Activated naive CD8-positive, alpha-beta T cell treated with anti-CD3 and anti-CD28 coated beads, Interleukin-2, amount 10 ng/mL, durations not matched to agents 7 days and 5 days (primary cell): ENCODE measurements at places on chromosomes 6 and 20. TPM values are rescaled to one million over a fixed set of nuclear protein-coding genes. Genes with fewer than 3 reads are reported as not detected.

The PBOV1 gene
- not detected for total RNA-seq

The MOCS1 gene
- 0.37 TPM for total RNA-seq

DNA sequence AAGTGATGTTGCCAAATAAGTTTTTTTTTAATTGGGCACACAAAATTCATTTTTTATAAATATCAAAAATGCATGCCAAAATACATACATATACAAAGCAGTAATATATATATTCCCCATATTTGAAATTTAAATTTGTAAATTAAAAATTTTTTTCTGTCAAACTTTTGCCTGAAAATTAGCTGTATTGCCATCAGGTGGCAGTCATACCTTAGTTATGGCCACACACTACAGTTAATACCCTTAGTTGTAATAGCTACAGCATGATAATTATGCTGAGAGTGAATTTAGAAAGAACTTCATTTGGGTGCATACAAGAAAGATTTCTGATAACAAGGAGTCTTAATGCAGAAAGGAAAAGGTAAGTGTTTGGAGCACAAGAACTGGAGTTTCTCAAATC is 46.2 kb upstream of the SDHAF4 start:
- no peak for DNase-seq

DNA sequence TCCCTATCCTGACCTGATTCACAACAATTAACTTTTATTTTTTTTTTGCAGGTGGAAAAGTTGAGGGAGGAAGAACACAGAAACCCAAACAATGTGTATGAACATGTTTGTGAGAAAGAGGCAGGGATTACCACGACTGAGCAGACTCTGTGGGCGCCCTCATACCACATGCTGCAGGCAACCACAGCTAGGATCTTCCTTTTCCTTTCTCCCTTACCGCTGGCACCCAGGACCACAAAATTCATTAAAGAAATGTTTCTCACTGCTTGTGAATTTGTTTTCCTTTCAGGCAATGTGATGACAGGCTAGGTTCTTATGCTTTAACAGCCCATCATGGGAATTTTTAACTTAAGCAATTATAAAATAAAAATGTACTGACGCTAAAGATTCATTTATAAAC is 287.1 kb downstream of the GMDS start:
- DNase-seq = no peak

- DNase-seq = no peak
Observed at GRCh38 chr20:63220696-63221399, 4.9 kb upstream of the YTHDF1 start.

DNA sequence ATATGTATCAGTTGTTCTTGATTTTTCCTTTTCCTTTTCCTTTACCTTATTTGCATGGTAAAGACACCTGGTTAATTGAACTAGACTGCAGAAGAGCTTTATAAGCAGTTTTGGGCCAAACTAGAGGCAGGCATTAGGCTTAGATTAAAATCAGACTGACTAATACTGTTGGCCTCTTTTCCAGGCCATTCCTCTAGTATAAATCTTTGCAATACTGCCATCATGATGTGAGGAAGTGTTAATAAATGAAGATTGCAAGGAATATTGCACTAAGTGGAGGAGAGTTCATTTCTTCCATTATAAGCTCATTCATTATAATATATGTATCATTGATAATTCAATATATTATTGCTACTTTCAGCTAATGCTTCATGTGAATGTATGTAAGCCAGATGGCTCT is 163.8 kb downstream of the MMUT start:
- DNase-seq = no peak

GRCh38 chr6:67887747-67888545 is 747.1 kb upstream of the ADGRB3 start:
- DNase-seq = no peak

DNA sequence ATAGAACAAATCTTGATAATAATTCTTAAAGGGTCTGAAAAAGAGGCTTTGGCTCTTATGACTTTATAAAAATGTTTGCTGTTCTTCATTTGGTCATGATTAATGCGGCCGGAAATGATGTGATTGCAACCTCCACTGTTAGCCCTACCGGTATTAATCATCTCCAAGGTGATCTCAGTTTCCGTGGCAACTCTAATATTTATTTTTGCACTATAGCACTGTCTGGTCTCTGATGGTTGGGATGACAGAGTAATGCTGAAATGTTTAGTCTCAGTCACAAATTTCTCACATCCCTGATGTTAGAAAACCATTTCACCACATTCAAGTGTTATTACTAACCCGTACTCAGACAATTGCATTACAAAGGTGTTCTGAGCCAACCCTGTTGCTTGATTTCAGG is 87.4 kb downstream of the TMEM200A start:
- no peak for DNase-seq

DNA sequence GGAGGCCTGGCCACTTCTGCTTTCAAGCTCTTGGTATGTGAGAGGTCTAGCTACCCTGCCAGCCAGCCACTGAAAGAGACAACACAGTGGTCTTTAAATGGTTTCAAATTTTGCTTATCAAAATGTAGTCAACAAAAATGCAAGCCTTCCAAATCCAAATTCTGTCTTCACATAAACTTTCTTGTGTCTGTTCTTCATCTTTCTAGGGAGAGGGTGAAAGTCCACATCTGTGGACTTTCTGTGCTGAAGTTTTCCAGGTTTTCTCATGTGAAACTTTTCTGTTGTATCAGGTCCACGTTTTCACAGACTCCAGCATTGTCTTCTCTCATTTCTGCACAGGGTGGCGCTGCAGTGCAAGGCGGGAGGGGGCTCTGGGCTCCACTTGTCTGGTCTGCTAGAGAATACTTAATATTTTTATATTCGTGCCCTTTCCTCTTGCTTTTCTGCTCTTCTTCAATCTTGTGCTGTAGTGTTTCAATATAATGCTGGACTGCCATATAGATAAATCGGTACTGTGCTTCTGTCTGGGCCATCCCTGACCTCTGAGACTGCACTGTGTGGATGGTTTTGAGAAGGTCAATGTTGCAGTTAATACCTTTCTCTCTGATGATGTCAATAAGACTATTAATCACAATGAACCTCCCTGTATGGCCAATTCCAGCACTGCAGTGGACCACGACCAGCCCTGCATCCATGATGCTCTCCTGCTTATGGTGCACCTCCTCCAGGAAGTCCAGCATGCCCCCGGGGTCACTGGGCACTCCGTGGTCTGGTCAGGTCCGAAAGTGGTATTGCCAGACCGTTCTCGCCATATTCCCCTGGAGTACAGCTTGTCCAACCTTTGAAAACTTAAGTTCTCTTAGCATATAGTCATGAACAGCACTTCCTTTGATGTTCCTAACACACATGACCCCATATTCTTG is 161.6 kb upstream of the TNFAIP3 start:
- peak; percentile 75 for DNase-seq

DNA sequence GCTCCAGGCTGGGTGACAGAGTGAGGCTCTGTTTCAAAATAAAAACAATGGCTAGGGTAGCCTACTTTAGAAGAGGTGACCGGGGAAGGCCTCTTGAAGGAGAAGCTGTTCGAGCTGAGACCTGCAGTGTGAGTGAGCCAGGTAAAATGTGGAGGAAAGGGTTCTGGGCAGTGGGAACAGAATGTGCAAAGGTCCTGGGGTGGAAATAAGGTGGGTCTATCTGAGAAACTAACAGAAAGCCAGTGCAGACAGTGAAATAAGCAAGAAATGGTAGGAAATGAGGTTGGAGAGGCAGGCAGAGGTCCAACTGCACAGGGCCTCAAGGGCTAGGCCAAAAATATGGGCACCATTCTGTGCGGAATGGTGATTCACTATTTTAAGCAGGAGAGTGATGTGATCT is 53.4 kb downstream of the BPIFB1 start:
- DNase-seq = no peak

DNA sequence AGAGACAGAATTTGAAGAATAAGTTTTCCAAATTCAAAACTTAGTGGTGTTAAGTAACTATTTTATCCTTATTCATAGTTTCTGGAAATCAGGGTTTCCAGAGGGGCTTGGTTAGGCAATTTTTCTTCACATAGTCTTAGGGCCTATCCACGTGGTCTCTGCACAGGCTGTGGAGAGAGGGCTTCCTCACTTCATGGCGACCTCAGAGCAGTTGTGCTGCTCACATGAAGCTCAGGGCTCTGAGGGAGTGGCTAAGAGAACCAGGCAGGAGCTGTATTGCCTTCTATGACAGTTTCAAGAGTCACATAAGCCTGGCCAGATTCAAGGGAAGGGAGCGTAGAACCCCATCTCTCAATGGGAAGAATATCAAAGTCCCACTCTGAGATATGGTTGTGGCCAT is 13.9 kb upstream of the CD40 start:
- DNase-seq = no peak
